Testis (tissue), 5 donors: ENCODE measurements at places on chromosomes 4 and X. TPM values are rescaled to one million over a fixed set of nuclear protein-coding genes. Genes with fewer than 3 reads are reported as not detected.
A peak's percentile ranks its signal among the peaks of the same experiment; 100 is the strongest.

SLC25A5 gene
- polyA plus RNA-seq = 172 TPM

PDZD4 gene
- polyA plus RNA-seq = 11.2 TPM

PNMA5 gene
- 15.8 TPM for polyA plus RNA-seq

RHOXF2 gene
- 30.0 TPM for polyA plus RNA-seq

GAGE1 gene
- 31.4 TPM for polyA plus RNA-seq

CMC4 gene
- polyA plus RNA-seq = 8.5 TPM

TEX13C gene
- polyA plus RNA-seq = 3.4 TPM

ODAPH gene
- polyA plus RNA-seq = not detected

PDCL2 gene
- polyA plus RNA-seq = 84.6 TPM

DNA sequence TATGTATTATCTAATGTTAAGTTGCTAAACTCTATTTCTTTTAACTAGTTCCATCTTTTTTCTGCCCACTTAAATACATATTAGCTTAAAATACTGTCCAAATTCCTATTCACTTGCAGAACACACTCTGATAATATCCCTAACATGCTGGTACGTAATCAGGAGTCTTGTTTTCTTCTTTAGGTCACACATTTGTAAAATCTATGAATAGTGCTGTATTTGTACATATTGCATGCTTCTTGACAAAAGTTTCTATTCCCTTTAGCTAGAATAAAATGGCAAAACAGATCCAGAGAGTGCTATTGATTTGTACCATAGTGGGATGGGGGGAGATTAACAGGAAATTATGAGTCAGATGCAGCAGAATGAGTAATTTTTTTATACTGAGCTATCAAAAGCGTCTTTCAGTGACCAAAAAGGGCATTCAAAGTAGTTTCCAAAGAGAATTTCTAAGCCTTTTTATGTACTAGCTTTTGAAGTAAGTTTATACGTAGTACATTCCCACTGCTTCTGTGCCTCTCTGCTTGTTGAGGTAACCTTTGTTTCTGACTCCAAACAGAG is 126.5 kb downstream of the PTPN13 start:
- no peak for DNase-seq
- no peaks in the 10 kb centered on the region for H3K27me3 ChIP-seq
- no peaks in the 10 kb centered on the region for H3K36me3 ChIP-seq
- no peaks in the 10 kb centered on the region for H3K4me1 ChIP-seq
- H3K4me3 ChIP-seq = no peak overlapping the region
- H3K27ac ChIP-seq = no peak overlapping the region

GRCh38 chr4:10613926-10614478 is 70.6 kb downstream of the CLNK start:
- no peak overlapping the region for H3K4me3 ChIP-seq
- H3K4me1 ChIP-seq = no peaks in the 10 kb centered on the region
- H3K36me3 ChIP-seq = no peaks in the 10 kb centered on the region

- H3K4me1 ChIP-seq = no peaks in the 10 kb centered on the region
- DNase-seq = peak; percentile 16
- no peak overlapping the region for H3K4me3 ChIP-seq
- H3K27me3 ChIP-seq = no peaks in the 10 kb centered on the region
- H3K27ac ChIP-seq = no peak overlapping the region
Observed at GRCh38 chrX:38154818-38155217, 65.9 kb downstream of the SRPX start.

- H3K4me3 ChIP-seq = no peak overlapping the region
- no peak for DNase-seq
- no peaks in the 10 kb centered on the region for H3K27me3 ChIP-seq
- H3K27ac ChIP-seq = no peak overlapping the region
- H3K4me1 ChIP-seq = no peaks in the 10 kb centered on the region
Observed at GRCh38 chrX:56068274-56068758, 163.8 kb upstream of the KLF8 start.

DNA sequence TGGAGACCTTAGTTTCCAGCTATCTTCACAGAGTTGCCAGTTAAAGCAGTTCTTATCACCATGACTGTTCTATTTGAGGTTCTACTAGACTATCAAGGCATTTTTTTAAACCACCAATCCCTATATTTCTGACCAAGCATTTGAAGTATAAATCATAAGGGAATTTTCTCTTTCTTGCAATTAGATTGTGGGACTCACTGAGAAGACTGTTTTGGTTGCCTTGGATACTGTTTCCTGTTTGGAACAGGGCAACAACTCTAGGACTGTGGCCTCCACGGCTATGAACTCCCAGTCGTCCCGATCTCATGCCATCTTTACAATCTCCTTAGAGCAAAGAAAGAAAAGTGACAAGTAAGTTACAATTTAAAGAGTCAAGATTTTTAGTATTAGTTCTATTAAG is 11.8 kb downstream of the KIF4A start:
- H3K27ac ChIP-seq = no peak overlapping the region
- H3K4me3 ChIP-seq = no peak overlapping the region

DNA sequence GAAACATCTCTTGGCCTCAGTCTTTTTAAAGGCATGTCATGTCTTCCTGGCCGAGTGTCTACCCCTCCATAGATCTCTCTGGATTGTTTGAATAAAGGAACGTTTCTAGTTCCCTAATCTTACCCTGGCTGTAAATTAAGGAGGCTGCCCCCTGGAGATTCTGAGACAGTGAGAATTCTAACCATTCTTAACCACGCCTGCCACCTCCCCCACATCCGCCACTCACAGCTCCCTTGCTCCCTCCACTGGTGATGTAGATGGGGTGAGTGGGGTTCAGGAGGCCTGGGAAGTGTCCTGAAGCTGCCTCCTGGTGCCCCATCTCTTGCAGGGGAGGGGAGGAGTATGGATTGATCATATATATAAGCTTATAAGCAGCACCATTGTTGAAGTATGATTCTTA is 48.0 kb upstream of the TRIM2 start:
- H3K4me1 ChIP-seq = peaks cover 7% of the 10 kb centered on the region
- DNase-seq = no peak
- H3K27me3 ChIP-seq = no peaks in the 10 kb centered on the region
- H3K4me3 ChIP-seq = no peak overlapping the region

DNA sequence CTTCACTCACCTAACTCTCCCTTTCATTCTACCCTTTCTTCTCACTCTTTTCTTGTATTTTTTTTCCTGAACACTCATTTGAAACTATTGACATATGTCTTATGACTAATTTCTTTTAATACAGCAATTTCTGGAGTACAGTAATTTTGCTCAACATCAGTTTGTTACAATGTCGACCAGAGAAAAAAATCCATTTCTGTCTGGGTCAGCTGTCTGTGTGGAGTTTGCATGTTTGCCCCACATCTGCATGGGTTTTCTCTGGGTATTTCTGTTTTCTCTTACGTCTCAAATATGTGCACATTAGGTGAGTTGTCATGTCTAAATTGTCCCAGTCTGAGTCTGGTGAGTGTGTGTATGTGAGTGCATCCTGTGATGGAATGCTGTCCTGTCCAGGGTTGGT is 294.8 kb downstream of the HS3ST1 start:
- no peak overlapping the region for H3K27ac ChIP-seq
- no peaks in the 10 kb centered on the region for H3K36me3 ChIP-seq
- H3K27me3 ChIP-seq = no peaks in the 10 kb centered on the region
- no peak for DNase-seq
- H3K4me3 ChIP-seq = no peak overlapping the region

- H3K4me3 ChIP-seq = no peak within 1 kb of the TSS
- no peak for DNase-seq
- no peak within 1 kb of the TSS for H3K27ac ChIP-seq
- H3K36me3 ChIP-seq = no peaks in the 10 kb centered on the region
- no peaks in the 10 kb centered on the region for H3K27me3 ChIP-seq
Observed at GRCh38 chrX:1614927-1615326, at the start of gene ASMT. Gene ASMT (plus strand): TSS chrX:1615059. CDS start chrX:1615200, 141 bp downstream.

GRCh38 chrX:121851033-121851432 is 803.6 kb downstream of the GLUD2 start:
- H3K4me3 ChIP-seq = no peak overlapping the region
- no peaks in the 10 kb centered on the region for H3K36me3 ChIP-seq

- no peaks in the 10 kb centered on the region for H3K4me1 ChIP-seq
- no peak overlapping the region for H3K4me3 ChIP-seq
- H3K27ac ChIP-seq = no peak overlapping the region
- no peaks in the 10 kb centered on the region for H3K27me3 ChIP-seq
- DNase-seq = no peak
Observed at GRCh38 chr4:72987741-72988729, 81.5 kb downstream of the COX18 start.

DNA sequence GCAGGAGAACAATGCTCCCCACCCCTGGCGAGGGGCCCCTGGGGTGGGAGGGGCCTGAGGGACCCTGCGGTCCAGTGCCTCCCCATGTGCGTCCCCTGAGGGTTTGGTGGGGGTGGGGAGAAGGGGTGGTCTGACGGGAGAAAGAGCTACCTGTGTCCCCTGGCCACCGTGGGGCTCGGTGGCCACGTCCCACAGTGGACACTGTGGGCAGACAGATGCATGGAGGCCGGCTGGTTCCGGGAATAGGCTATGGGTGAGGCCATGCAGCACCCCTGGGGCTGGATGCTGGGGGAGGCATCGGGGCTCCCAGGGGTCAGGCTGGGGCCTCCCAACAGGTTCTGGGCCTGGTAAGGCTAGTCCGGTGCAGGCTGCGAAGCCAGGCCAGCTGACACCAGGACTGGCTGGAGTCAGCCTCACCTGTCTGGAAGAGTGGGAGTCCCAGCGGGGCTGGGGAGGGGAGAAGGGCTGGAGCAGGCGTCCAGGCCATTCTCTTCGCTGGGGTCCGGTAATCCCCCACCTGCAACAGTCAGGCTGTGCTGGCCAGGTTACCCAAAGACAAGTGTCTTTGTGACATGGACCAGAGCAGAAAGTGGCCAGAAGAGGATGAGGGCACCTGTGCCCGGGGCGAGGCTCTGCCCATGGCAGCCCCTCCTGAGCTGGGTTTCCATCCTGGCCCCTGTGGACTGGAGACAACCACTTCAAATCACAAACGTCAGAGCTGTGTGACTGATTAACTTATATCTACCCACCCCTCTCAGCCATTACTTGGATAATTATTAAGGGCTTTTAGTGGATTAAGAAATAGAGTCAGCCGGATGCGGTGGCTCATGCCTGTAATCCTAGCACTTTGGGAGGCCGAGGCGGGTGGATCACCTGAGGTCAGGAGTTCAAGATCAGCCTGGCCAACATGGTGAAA is 1.4 kb upstream of the FAM53A start:
- no peaks in the 10 kb centered on the region for H3K4me1 ChIP-seq
- DNase-seq = no peak
- no peaks in the 10 kb centered on the region for H3K36me3 ChIP-seq
- H3K27me3 ChIP-seq = no peaks in the 10 kb centered on the region
- no peak overlapping the region for H3K27ac ChIP-seq

GRCh38 chrX:12447448-12448064 is 309.3 kb downstream of the FRMPD4 start:
- peak; percentile 20 for DNase-seq
- no peaks in the 10 kb centered on the region for H3K27me3 ChIP-seq
- H3K36me3 ChIP-seq = no peaks in the 10 kb centered on the region
- no peak overlapping the region for H3K27ac ChIP-seq
- no peaks in the 10 kb centered on the region for H3K4me1 ChIP-seq

DNA sequence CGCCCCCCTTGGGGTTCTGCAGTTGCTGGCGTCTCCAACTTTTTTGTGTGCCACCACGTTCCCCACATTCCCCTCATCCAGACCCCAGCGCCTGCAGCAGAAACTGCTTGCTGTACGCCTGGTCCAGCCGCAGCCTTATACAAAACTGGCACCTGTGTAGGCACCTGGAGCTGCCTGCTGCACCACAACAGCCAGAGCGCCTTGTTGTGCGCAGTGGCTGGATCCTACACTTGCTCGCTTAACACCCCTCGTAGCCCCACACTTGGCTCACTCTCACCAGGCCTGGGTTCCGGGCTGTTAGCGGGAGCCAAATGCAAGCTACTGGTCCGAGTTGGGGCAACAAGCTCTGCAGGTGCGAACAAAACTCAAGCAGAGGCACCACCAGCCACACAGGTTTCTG is 136.8 kb downstream of the TECRL start:
- DNase-seq = no peak
- H3K27me3 ChIP-seq = no peaks in the 10 kb centered on the region
- peak overlapping the region; percentile 7 for H3K4me3 ChIP-seq
- no peak overlapping the region for H3K27ac ChIP-seq
- H3K36me3 ChIP-seq = no peaks in the 10 kb centered on the region

- peaks cover 6% of the 10 kb centered on the region for H3K4me1 ChIP-seq
- no peaks in the 10 kb centered on the region for H3K27me3 ChIP-seq
- H3K36me3 ChIP-seq = no peaks in the 10 kb centered on the region
- H3K27ac ChIP-seq = no peak overlapping the region
Observed at GRCh38 chr4:36177946-36178345, 66.4 kb downstream of the ARAP2 start.

GRCh38 chr4:66178906-66179305 is 508.6 kb upstream of the EPHA5 start:
- H3K36me3 ChIP-seq = no peaks in the 10 kb centered on the region
- H3K27me3 ChIP-seq = no peaks in the 10 kb centered on the region
- no peak overlapping the region for H3K27ac ChIP-seq
- DNase-seq = no peak

GRCh38 chr4:183686461-183686860 is 27.4 kb downstream of the TRAPPC11 start:
- no peak overlapping the region for H3K4me3 ChIP-seq
- no peaks in the 10 kb centered on the region for H3K27me3 ChIP-seq
- peak overlapping the region; percentile 21 for H3K27ac ChIP-seq
- H3K36me3 ChIP-seq = no peaks in the 10 kb centered on the region

DNA sequence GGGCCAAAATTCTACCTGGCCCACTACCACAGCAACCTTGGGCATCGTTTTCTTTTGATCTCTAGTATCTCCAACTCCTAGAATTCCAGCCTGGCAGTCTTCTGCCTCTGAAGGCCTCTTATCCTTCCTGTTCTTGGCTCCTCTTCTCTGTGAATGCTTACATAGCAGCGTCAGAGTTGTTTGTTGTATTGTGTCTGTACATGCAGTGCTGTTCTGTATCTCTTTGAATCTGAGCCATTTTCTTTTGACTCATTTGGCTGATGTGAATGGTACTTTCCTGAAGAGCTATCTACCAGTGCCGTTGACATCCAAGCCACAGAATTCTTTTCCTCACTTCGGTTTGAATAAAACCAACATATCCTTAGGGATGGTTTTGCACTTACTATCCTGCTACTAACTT is 79.2 kb downstream of the TMEM164 start:
- no peak overlapping the region for H3K27ac ChIP-seq
- no peak overlapping the region for H3K4me3 ChIP-seq
- no peaks in the 10 kb centered on the region for H3K36me3 ChIP-seq
- H3K27me3 ChIP-seq = no peaks in the 10 kb centered on the region
- H3K4me1 ChIP-seq = no peaks in the 10 kb centered on the region
- peak; percentile 13 for DNase-seq
